ENCODE measurements at places on chromosomes 1 and 21.
A peak's percentile ranks its signal among the peaks of the same experiment; 100 is the strongest.

DNA sequence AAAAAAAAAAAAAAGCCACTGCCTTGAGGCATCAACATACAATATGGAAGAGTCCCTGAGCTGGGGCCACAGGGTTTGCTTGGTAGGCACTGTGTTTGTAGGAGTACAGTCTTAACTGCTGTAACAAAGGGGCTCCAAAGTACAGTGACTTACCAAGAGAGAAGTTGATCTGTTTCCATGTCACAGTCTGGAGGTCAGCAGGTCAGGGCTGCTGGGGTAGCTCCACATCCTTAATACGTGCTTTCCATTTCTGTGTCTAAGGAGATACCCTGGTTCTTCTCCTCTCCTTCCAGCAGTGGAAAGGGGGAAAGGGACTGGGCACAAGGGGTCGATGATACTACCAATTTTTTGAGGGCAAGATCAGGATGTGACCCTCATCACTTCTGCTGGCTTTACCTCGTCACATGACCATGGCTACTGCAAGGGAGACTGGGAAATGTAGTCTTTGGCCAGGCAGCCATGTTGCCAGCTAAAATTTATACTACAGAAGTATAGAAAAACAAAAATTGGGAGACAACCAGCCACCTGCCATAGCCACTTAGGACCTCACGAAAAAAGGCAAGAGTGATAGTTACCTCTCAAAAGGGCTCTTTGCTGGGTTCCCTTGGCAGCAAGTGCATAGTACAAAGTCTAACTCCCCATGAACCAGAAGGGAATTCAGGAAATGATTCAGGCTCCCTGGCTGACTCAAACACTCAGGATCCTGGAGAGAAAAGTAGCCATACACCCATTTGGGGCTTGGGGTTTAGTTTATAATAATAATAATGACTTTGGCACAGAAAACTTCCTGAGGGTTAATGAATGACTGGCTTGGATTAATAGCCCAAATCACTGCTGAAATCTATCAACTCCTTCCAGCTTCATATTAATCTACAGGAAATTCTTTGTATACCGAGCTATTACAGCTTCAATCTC lies 52.7 kb upstream of the ATP5PO start:
- no peaks in the 10 kb centered on the region for H3K27me3 ChIP-seq
- peaks cover 21% of the 10 kb centered on the region for H3K4me1 ChIP-seq
- no peak overlapping the region for H3K4me3 ChIP-seq
- peaks cover 15% of the 10 kb centered on the region for H3K36me3 ChIP-seq

GRCh38 chr1:55054396-55054795 lies 15.0 kb downstream of the PCSK9 start:
- H3K27me3 ChIP-seq, result no peaks in the 10 kb centered on the region
- no peaks in the 10 kb centered on the region for H3K4me1 ChIP-seq
- no peak for DNase-seq
- H3K27ac ChIP-seq, result no peak overlapping the region
- H3K4me3 ChIP-seq, result no peak overlapping the region

DNA sequence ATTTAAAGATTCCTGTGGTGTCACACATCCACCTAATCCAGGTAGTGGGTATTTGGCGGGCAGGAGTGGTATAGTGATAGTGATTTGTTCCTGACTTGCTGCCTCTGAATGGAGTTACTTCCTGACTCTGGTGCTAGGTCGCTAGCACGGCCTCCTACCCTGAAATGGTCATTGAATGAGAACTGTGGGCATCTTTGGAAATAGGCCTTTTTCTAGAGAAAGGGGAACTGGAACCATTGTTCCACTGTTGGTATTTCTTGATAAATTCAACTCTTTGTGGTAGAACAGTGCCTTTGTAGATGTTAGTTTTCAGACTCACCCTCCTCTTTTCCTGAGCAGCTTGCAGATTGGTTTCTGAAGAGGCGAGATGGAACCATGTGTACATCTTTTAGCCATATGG lies 1.5 kb downstream of the QSOX1 start:
- peaks cover 25% of the 10 kb centered on the region for H3K4me1 ChIP-seq
- no peaks in the 10 kb centered on the region for H3K36me3 ChIP-seq
- no peak overlapping the region for H3K27ac ChIP-seq
- peak overlapping the region; percentile 90 for H3K4me3 ChIP-seq

GRCh38 chr21:41766883-41767605 lies at the start of gene RIPK4:
RIPK4 (minus strand) TSS chr21:41767052; CDS start chr21:41767041, 11 bp downstream.
- H3K27ac ChIP-seq, result no peak within 1 kb of the TSS
- peaks cover 25% of the 10 kb centered on the region for H3K4me1 ChIP-seq
- H3K36me3 ChIP-seq, result no peaks in the 10 kb centered on the region
- DNase-seq, result peak; percentile 85

DNA sequence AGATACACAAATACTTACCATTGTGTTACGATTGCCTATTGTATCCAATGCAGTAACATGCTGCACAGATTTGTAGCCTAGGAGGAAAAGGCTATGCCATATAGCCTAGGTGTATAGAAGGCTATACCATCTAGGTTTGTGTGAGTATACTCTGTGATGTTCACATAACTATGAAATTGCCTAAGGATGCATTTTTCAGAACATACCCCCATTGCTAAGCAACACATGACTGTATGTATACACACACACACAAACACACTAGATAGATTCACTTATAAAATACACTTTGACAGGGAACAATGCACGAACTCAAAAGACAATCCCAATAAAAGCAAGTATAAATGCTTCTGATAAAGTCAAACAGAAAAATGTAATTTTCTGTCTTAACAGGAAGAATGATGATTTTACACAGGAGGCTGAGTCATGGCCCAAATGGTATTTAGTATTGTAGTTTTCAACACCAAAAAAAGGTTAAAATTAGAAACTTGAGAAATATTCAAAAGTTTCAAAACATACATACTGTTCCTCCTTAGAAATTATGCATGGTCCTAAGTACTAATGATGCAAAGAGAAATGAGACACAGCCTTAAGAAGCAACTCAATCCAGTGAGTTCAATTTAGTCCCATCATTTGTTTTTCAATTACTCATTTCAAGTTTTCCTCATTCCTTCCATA lies 12.2 kb downstream of the FH start:
- H3K4me3 ChIP-seq, result no peak overlapping the region
- H3K27ac ChIP-seq, result no peak overlapping the region
- peaks cover 57% of the 10 kb centered on the region for H3K36me3 ChIP-seq
- no peaks in the 10 kb centered on the region for H3K27me3 ChIP-seq
- peaks cover 17% of the 10 kb centered on the region for H3K4me1 ChIP-seq
- no peak for DNase-seq

DNA sequence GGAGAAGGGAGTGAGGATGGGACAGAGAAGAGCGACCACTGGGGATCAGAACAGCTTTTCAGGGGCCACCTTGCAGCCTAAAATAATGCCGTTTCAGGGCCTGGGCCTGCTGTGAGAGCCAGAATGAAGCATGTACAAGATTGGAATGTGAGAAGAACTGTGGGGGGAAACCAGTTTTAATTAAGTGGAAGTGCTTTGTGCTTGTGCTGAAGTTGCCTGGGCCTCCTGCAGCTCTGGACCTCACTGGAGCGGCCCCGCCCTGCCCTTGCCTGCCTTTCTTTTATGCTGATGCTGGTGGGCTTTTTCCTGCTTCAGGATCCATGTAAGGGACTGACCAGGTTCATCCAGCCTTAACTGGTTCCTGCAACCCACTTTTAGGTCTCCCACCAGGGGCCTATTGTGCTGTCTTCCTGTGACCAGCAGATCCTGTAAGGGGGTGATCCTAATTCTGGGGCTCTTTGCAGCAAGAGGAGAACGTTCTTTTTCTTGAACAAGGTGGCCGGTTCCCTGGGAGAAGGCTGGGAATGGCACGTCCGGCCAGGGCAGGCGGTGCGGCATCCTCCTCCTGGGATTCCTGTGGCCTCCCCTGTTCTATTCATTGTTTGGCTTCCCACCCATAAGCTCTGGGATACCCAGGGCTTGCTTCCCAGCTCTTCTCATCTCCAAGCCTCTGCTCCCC lies 3.2 kb downstream of the C1orf226 start:
- H3K27me3 ChIP-seq, result peaks cover 9% of the 10 kb centered on the region
- no peak overlapping the region for H3K4me3 ChIP-seq
- no peaks in the 10 kb centered on the region for H3K4me1 ChIP-seq
- no peak overlapping the region for H3K27ac ChIP-seq
- no peaks in the 10 kb centered on the region for H3K36me3 ChIP-seq
- DNase-seq, result no peak

GRCh38 chr21:42981214-42981523 lies 6.8 kb downstream of the PKNOX1 start:
- H3K36me3 ChIP-seq, result peaks cover 22% of the 10 kb centered on the region
- peaks cover 38% of the 10 kb centered on the region for H3K4me1 ChIP-seq
- H3K27me3 ChIP-seq, result no peaks in the 10 kb centered on the region

DNA sequence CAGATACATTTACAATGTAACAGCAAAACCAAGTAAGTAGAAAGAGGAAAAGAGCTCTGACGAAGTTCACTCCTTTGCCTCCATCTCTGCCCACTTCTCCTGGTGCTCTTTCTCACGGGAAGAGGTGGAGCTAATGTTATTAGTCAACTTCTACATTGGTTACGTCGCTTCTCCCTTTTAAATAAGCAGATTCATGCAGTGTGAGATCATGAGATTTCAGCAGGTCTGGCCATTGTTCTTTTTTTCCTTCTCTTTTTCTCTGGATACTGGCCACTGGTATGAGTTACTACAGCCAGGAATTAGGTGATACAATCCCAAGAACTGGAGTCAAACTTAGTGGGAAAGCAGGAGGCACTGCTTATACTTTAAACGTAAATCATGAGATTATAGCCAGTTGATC lies 207.1 kb downstream of the AKT3 start:
- peaks cover 35% of the 10 kb centered on the region for H3K36me3 ChIP-seq
- H3K4me3 ChIP-seq, result no peak overlapping the region
- DNase-seq, result no peak
- no peak overlapping the region for H3K27ac ChIP-seq
- no peaks in the 10 kb centered on the region for H3K4me1 ChIP-seq

- H3K27ac ChIP-seq, result no peak overlapping the region
- H3K4me1 ChIP-seq, result no peaks in the 10 kb centered on the region
- H3K36me3 ChIP-seq, result peaks cover 54% of the 10 kb centered on the region
- H3K27me3 ChIP-seq, result no peaks in the 10 kb centered on the region
- DNase-seq, result no peak
Observed at GRCh38 chr1:1387098-1388077, 11.7 kb downstream of the CCNL2 start.

- H3K27me3 ChIP-seq, result no peaks in the 10 kb centered on the region
- no peak overlapping the region for H3K4me3 ChIP-seq
- no peak for DNase-seq
- no peaks in the 10 kb centered on the region for H3K4me1 ChIP-seq
- no peak overlapping the region for H3K27ac ChIP-seq
Observed at GRCh38 chr21:41839387-41840000, 39.6 kb downstream of the PRDM15 start.

DNA sequence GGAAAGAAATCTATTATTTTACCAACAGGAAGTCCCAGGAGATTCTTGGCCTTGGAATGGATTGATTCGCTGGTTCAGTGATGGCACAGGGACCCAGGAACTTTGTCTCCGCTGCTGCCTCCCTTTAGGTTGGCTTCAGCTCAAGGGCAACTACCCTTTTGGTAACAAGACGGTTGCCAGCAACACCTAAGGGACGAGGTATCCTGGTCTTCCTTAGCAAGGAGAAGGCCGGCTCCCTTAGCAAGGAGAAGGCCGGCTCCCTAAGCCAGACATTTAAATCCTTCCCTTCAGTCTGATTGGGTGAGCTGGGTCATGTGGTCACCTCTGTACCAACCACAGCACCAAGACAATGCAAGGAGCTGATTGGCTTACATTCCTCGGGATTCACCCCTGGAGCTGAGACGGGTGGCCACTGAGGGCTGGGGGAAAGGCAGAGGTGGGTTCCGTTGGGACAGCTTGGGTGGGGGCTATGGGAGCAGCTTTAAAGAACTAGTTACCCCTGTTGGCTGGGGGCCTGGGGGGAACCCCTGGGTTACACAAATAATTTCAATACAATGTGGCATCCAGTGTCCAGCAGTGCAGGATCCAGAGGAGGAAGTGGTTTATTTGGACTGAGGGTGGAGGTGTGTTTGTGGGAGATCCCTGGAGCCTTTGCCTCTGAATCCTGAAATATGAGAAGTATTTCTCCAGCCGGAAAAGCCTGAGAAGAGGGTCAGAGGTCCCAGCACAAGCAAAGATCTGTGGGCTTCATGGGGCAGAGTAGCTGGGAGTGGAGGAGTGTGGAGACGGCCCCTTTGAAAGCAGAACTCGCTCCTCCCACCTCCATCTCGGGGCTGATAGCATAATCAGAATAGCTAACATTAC lies 20.7 kb upstream of the CLIC4 start:
- H3K4me1 ChIP-seq, result peaks cover 14% of the 10 kb centered on the region
- H3K36me3 ChIP-seq, result no peaks in the 10 kb centered on the region
- no peaks in the 10 kb centered on the region for H3K27me3 ChIP-seq
- H3K27ac ChIP-seq, result no peak overlapping the region
- no peak overlapping the region for H3K4me3 ChIP-seq

- no peak overlapping the region for H3K4me3 ChIP-seq
- no peak for DNase-seq
- H3K27ac ChIP-seq, result no peak overlapping the region
- H3K4me1 ChIP-seq, result no peaks in the 10 kb centered on the region
Observed at GRCh38 chr1:34547046-34547674, 207.7 kb upstream of the GJB5 start.

- no peaks in the 10 kb centered on the region for H3K36me3 ChIP-seq
- no peak overlapping the region for H3K4me3 ChIP-seq
Observed at GRCh38 chr1:176815621-176816020, 348.9 kb downstream of the ASTN1 start.

DNA sequence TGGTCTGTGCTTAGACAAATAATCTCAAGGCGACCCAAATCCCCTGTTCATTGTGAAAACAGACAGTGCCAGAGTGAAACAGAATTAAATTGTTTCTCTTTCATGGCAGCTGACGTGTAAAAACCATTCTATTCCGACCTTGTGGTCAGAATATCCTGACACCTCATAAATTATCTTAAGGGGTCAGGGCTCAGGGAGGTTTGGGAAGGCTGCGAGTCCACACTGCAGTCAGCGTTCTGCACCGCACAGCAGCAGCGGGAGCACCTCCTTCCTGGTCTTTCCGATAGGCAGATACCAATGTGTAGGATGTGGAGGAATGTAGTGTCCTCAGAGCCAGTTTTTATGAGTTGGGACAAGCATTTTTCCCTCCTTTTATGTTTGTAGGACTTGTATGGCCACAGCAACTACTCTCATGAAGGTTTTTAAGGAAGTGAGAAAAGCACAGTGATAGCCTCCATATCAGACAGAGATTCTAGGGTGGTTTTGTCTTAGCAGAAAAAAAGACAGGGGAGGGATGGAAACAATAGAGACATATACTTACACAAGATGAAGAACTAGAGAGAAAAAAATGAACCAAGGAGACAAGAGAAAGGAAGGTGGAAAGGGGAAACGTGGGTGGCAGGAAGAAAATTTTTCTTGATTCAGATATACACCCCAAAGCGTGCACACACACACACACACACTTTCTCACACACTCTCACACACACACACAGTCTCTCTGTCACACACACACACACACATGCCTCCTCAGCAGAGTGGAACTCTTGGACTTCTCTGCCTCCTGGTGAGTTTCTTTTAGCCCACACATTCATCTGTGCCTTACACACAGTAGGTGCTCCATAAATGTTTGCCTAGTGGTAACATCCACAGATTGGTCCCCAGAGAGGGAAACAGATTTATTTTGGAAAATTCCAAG lies 68.6 kb downstream of the NTMT2 start:
- peaks cover 7% of the 10 kb centered on the region for H3K4me1 ChIP-seq
- no peak for DNase-seq
- no peaks in the 10 kb centered on the region for H3K36me3 ChIP-seq

Measured in activated CD4-positive, alpha-beta T cell treated with anti-CD3 and anti-CD28 coated beads for 36 hours (primary cell).